Smooth muscle cell of the brain vasculature (primary cell): ENCODE measurements at places on chromosomes 3 and 15.

GRCh38 chr3:143016321-143016972 lies 15.1 kb downstream of the U2SURP start:
- no peak for DNase-seq

DNA sequence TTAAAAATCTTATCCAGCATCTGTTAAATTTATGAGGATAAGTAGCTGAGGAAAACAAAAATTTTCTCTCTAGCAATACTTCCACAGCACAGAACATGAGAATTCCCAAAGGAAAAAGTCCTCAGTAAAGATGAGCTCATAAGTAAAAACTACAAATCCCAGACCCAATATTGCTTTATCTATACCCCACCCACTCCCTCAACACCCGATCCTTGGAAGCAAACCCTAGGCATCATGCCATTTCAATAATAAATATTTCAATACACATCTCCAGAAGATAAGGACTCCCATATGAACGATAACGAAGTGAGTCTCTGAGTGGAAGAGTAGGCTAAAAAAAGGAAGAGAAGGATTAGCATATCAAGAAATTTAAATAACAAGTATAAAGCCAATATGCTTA lies 8.3 kb upstream of the PRR20G start:
- no peak for DNase-seq

GRCh38 chr15:50315814-50316630 lies 39.0 kb downstream of the GABPB1 start:
- peak; percentile 13 for DNase-seq

- no peak for DNase-seq
Observed at GRCh38 chr3:164478323-164478722, 600.0 kb downstream of the SI start.

DNA sequence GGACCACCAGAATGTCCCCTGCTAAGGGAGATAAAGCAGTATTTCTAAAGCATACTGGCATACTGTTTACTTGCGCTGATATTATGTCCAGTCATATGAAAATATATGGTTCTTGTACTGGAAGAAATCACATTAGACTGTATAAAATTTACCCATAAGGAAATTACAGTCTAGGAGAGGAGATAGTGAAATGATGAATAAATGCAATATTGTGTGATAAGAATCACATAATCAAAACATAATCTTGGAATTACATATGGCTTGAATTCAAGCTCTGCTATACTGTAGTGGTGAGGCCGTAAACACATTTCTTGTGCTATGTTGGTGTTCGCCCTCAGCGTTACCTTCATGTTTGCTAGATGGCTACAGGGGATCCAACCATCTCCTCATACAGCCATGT lies 20.7 kb upstream of the TGFBR2 start:
- DNase-seq, result no peak

DNA sequence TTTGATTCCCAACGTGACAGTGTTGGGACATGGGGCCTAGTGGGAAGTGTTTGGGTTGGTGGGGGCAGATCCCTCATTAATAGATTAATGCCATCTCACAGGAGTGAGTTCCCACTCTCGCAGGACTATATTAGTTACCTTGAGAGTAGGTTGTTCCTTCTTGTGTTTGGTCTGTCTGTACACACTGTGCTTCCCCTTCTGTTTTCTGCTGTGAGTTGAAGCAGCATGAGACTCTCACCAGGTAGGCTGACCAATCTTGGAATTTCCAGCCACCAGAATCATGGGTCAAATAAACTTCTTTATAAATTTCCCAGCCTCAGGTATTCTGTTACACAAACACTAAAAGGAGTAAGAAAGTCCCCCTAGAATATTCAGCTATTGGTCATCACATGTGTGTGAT lies 145.4 kb downstream of the ERC2 start:
- no peak for DNase-seq
